NCI-H1092 (cell line): ENCODE measurements at places on chromosomes 5 and 9.

DNA sequence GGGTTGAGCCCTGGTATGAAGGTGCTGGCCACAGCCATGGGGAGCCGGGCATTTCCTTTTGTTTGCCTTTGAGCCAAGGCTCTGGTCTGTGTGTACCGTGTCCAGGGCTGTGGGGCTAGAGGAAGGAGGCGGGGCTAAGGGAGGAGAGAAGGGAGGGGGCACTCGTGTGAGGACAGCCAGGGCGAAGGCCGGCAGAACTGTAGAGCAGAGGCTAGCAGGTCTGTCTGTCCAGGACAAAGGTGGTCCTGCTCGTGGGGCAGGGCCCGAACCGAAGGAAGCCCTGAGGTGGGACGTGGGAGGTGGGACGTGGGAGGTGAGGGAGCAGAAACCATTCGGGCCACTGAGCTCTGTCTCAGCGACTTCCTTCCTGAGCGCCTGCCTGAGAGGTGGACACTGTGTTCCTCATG is 41.3 kb upstream of the TESK1 start:
- no peak for DNase-seq

GRCh38 chr5:51748647-51749046 is 365.4 kb downstream of the ISL1 start:
- DNase-seq, result no peak

GRCh38 chr5:38059876-38060275 is 198.5 kb upstream of the EGFLAM start:
- DNase-seq, result no peak

GRCh38 chr9:114484854-114485443 is 20.3 kb downstream of the WHRN start:
- DNase-seq, result no peak

DNA sequence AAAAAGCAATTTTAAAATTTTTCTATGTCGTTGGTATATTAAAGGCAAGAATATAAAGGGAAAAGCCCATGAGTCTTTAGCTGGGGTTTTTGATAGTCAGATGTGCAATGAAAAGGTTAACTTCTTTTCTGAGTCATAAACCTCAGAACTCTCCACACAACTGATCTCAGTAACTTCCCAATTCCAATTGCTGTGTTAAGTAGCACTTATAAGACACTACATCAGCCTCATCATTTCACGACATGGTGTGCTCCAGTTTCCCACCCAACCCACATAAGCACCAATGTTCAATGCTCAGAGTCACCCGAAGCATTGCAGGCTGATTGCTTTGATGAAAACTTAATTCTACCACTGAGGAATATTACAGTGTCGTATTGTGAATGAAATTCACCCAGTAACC is 155.8 kb downstream of the TSSK1B start:
- no peak for DNase-seq

DNA sequence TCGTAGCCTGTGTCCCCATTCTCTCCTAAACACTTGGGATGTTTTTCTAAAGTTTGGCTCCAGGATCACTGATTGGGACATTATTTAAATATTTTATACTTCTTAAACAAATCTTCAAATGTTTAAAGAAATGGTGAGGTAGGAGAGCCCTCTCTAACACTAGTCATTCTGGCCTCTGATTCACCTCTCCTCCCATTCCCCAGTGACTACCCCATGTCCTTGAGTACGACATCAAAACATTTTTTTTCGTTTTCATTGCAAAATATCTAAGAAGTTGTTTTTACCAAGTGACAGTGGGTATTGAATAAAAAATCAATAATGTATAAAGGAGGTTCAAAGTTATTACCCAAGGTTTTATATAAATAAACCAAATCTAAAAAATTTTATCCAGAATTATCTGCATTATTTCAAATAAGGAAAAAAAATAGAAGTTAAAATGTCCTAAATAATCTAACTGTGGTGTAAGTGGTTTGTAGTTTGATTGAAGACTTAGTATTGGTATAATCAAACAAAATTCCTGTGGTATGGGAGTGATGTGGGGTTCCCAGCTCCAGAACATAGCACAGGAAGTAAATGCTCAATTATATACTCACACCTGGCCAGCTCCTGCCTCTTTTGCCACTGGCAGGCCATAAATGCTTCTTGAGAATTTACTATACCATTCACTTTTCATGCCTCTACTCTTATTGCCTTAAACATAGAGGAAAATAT is 51.1 kb downstream of the MAST4 start:
- DNase-seq, result no peak

- DNase-seq, result no peak
These were observed 7.0 kb downstream of the SARDH start for GRCh38 chr9:133730994-133731715.

GRCh38 chr9:117916291-117916690 is 212.1 kb downstream of the TLR4 start:
- no peak for DNase-seq

DNA sequence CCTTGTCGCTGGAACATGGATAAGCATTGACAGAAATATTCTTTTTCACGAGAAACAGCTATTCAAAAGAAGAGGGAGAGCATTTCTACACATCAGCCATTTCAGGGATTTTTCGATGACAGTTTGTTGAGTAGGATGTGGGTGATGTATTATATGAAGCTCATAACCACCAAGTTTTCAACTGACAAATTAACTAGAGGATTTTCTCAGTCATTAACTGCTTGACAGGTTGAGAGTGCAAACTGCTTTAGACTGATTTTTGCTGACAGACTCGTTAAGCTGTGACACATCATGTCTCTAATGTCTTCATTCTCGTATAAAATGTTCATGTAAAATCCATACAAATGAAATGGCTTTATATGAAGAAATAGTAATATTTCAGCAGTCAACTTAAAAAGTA is 354.2 kb upstream of the KCNN2 start:
- no peak for DNase-seq

GRCh38 chr5:36270175-36270574 is 28.4 kb upstream of the NADK2 start:
- DNase-seq, result peak; percentile 10

DNA sequence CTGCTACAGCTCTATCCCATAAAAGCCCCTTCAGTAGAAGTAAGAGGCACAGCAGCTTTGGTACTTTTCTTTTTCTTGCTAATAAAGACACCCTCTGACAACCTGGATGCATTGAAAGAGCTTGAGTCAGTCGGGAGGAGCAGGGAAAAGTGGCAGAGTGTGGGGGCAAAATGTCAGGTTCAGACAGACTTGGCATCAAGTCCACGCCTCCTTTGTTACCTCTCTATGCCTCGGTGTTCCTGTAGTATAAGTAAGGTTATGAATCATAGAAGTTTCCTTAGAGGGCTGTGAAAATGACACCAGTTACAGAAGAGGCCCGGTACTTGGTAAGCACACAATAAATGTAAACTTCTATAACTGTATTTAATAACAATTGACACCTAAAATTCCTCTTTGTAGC is 133.9 kb downstream of the ESM1 start:
- no peak for DNase-seq

DNA sequence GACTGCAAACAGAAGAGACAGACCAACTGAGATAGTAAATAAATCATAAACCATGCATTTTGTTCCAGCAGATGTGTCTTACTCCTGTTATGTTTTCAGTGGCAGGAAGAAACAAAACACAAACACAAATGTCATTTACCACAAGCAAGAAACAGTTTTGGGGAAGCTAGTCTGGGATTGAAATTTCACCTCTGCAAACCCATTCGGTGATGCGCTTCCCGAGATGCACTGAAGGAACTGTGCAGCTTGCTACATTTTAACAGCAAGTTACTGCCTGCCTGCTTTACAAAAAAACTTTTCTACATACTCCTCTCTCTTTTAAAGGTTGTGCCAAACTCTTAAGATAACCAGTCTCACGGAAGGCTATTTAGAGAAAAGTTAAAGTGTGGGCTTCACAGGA is 3.2 kb downstream of the MACROH2A1 start:
- DNase-seq, result no peak

GRCh38 chr5:77222722-77223121 is 12.2 kb downstream of the PDE8B start:
- DNase-seq, result no peak

DNA sequence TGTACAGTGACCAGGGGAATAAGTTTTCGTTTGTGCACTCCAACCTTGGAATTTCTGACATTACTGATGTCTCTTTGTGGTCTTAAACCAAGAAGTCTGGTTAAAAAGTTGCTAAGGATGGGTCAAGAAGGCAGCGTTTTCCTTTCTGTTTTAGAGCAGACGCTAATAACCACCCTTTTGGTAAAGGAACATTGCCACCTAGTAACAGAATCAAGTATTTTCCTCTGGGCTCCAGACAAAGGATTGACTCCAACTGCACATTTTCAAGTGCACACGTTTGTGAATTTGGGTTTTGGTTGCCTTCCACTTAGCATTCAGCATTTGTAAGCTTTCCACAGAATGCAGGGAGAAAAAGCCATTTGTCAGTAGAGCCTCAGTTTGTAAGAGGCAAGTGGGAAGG is 22.2 kb upstream of the CEP78 start:
- no peak for DNase-seq

DNA sequence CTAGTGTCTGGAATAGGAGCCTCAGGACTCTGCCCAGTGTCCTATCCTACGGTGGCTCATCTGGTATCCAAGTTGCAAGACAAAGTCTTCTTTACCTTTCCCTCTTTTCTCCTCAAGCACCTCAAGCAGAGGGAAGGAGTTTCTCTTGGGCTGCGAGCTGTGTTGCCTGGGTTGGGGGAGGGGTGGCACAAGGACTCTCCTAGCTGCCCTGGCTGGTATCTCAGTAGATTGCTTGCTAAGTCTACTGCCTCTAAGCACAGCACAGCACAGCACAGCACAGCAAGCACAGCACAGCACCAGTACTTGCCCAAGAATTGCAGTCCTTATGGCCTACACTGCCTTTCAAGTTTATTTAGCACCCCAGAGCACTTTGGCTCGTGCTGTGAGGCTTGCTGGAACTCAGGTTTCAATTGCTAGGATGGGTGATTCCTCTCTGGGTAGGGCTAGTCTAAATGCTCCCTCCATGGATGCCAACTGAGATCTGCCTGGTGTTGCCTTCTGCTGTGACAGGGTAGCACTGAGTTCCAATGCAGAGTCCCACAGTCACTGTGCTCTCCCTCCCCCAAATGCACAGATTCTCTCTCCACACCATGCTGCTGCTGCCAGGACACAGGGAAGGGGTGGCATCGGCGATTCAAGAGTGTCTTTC is 213.1 kb upstream of the POU5F2 start:
- no peak for DNase-seq

DNA sequence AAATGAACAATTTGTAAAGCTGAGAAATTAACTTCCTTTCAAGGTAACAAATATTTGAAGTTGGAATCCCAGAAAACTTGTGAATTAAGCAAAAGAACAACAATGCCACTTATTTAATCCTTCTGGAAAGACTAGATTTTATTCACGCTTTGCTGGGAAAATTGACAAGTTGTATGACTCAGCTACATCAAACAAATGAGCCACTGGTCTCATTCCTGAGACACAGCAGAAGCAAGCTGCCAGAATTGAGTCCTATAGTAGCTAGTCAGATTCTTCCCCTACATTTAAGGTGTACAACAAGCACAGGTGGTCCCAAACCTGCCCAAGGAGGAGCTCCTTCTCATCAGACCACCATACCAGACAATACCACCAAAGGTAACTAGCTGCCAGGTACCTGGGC is 280.7 kb downstream of the SPOCK1 start:
- DNase-seq, result no peak

- no peak for DNase-seq
These were observed 61.0 kb upstream of the DAPK1 start for GRCh38 chr9:87436716-87437115.

DNA sequence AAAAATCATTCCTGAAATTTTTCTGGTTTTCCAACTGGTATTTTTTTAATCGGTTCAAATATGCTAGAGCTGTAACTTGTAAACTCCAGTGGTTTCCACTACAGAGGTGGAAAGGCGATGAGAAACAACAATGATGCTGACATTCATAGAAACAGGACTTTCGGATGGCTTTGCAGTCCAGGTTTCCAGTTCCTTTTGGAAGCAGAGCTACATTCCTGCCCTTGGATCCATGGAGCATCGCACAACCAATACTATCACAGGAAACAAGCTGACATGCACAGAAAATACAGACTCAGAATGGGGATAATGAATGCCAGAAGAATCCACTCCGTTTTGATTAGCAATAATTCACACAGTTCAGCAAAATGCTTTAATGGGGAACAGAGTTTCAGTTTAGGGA is 140.0 kb downstream of the EPB41L4A start:
- no peak for DNase-seq

GRCh38 chr5:144196612-144197011 is 25.9 kb downstream of the KCTD16 start:
- DNase-seq, result no peak

GRCh38 chr5:136155078-136155477 is 22.4 kb downstream of the SMAD5 start:
- DNase-seq, result no peak

DNA sequence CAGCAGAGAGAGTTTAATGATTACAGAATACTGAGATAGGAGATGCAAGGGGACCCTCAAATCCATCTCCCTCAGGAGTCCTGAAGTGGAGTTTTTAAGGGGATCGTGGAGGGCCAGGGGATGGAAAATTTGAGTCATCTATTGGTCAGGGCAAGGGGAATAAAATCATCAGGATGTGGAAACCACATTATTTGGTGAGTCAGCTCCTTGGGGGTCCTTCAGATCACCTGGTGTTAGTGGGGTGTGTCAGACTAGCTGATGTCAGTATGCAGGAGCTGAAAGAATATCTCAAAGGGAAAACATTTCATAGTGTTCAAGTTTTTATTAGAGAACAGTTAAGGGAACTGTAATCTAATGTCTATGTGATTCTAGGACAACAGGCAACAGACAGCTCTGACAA is 183.0 kb upstream of the FTMT start:
- DNase-seq, result no peak

GRCh38 chr5:54309276-54309675 is 1.1 kb downstream of the ARL15 start:
- no peak for DNase-seq

DNA sequence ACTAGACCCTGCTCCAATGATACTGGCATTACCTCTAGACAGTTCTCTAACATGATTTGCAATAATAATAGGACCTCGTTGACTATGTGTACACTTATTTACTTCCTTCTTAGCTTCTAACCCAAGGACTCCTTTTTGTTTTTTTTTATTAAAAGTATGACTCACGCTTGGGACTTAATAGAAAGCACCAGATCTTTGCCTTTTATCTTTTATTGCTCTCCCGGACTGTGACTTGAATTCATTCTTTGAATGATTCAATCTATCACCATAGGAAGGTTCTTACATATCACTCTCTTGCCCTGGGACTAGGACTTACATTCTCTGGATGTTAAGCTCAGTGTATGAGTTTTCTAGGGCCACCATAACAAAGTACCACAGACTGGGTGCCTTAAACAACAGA is 9.0 kb downstream of the C9 start:
- no peak for DNase-seq

GRCh38 chr9:100661668-100662067 is 83.8 kb downstream of the CAVIN4 start:
- no peak for DNase-seq

GRCh38 chr5:3375586-3376311 is 219.9 kb upstream of the IRX1 start:
- no peak for DNase-seq

GRCh38 chr9:35932735-35933134 is 23.4 kb downstream of the SPAAR start:
- DNase-seq, result no peak

GRCh38 chr5:126454081-126454480 is 30.9 kb downstream of the GRAMD2B start:
- DNase-seq, result no peak
